Germinal center (tissue), 1 donor: ENCODE measurements at places on chromosomes 1 and 21.

DNA sequence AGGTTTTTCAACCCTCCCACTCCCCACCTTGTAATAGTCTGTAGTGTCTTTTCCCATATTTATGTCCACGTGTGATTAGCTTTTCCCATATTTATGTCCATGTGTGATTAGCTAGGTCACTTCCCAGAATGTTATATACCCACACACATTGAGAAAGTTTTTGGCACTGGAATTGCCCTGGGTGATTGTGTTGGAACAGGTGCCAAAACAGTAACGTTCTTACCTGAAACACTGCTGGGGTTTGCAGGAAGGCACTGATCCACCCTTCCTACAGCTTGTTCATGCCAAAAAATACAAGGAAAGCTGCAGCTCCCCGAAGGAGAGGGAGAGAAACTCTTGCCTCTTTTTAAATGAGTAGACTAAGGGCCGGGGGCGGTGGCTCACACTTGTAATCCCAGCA, 68.0 kb upstream of the CXADR start:
- DNase-seq, result no peak

- DNase-seq, result no peak
These were observed 1.2 kb upstream of the ZNF683 start for GRCh38 chr1:26373789-26374188.

DNA sequence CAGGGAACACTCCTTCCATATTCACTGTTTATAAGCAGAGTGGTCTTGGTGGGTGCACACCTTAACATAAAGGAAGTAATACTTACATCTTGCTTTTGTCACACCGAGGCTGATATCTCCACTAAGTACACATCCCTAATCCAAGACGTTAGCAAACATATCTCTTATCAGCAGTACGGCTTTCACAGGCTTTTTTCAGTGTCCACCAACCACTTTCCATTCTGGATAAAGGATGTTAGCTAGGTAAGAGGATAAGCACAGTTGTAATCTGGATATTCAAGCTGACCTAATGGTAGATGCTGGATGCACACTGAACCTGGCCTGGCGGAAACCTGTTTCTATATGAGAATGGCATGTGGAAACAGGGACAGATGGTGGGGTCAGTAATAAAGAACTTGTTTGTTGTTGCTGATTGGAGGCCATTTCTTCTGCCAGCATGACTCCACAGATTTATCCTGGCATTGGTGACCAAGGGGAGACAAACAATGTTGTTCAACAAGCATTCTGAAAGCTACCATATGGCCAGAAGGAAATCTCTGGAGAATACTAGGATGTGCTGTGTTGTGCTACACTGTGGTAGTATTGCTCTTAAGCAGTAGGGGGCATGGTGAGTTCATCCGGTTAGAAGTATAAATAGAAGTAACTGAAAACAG, 416.4 kb downstream of the PTBP2 start:
- peak; percentile 13 for DNase-seq

DNA sequence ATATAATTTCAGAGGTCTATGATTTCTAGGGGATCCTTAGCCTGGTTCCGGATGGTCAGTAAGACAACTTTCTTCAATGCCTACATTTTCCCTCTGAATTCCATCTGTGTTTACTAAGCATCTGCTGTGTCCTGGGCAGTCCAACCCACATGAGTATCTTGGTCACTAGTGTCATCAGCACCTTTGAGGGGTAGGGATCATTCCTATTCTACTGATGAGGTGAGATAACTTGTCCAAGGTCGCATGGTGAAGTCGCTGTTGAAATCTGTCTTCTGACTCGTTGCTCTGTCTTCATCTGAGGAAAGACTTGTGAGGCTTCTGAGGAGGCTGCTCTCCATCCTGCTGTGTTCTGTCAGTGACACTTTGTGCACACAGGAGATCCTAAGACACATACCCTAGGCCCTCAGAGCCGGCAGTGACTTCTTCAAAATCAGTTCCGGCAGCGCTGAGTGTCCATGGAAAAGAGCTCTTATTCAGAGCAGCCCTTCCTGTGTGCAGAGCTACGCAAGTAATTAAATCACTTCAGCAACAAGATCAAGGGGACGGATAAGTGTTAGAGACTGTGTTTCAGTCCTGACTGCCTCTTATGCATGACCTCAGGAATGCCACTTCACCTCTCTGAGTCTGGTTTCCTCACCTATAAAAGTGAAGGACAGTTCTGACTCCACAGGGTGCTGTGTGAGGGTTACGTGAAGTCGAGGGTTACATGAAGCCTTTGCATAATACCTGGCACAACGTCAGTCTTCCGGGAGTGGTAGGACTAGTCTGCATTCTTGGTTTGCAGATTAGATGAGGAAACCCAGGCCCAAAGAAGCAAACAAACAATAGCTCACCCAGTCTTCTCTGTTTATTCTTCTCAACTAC, 28.4 kb downstream of the AK2 start:
- no peak for DNase-seq

DNA sequence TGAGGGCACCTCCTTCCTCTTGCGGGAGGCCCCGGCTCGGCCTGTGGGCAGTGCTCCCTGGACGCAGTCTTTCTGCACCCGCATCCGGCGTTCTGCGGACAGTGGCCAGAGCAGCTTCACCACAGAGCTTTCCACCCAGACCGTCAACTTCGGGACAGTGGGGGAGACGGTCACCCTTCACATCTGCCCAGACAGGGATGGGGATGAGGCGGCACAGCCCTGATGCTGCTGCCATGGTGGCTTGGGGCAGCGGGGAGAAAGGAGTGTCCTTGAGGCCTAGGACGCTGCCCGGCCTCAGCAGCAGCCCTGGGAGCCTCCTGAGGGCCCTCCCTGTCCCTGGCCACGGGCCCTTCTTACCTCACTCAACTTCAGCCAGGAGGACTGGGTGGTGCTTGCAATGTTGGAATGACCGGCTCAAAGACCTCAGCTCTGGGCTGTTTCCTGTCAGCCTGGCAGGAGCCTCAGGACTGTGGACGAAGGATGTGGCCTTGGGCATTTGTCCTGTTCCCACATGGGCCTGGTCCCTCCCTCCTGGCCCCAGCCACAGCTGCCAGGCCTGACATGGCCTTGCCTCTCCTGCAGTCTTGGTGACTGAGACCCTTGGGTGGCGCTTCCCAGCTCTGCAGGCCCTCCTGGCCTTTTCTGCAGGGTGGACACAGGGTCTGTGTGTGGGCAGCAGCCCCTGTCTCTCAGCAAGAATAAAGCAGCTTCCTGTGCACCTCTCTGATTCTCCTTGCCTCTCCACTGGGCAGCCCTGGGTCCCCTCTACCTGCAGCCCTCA, 45.9 kb downstream of the TRIM11 start:
- DNase-seq, result no peak

DNA sequence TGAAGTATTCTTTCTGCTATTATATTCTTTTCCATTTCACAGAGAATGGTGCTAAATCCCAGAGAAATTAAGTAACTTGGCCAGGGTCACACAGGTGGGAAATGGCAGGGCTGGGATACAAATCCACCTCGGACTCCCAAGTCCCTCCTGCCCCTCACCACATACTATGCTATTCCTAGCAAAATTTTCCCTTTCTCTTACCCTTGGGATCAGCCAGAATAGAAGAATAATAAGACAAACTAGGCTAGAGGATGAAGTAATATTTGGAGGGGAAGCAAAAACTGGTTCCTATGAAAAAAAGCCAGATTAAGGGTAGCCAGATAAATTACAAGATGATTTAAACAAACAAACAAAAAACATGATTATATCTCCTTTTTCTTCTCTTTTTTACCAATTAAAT, 62.5 kb downstream of the TGFB2 start:
- no peak for DNase-seq

DNA sequence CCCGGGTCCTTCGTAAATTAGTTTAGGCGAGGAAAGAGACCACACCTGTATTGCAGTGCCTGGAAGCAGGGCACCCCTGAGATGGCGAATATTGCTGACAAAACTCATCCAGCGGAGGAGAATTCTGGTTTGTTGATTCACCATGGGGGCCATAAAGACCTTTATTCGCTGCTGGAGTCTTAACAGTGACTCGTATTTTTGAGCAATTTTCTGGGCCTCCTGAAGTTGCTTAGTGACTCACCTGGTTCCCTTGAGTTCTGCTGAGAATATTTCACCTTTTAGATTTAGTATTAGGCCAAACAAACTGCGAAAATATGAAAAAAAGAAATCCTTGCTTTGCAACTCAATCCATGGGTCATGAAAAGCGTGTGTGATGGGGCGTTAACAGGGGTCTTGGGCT, 20.6 kb upstream of the H6PD start:
- no peak for DNase-seq

GRCh38 chr1:230160957-230161771, 94.1 kb downstream of the GALNT2 start:
- DNase-seq, result no peak

DNA sequence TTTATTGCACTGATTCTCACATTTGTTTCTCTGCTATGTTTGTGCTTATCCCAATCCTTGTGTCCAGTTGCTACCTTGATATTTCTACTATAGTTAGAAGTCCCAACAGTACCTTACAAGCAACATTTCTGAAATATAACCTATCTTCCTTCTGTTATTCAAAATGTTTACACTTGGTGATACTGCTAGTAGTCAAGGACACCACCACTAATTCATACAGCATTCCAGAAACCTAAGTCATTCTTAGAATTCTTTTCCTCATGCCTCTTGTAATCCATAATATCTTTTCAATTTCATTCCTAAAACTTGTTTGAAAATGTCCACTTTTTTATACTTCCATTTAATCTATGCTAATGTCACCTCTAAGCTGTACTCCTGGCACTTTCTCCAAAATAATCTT, 2132.1 kb downstream of the NCAM2 start:
- no peak for DNase-seq

- no peak for DNase-seq
These were observed 33.6 kb upstream of the GNPAT start for GRCh38 chr1:231207437-231207836.

DNA sequence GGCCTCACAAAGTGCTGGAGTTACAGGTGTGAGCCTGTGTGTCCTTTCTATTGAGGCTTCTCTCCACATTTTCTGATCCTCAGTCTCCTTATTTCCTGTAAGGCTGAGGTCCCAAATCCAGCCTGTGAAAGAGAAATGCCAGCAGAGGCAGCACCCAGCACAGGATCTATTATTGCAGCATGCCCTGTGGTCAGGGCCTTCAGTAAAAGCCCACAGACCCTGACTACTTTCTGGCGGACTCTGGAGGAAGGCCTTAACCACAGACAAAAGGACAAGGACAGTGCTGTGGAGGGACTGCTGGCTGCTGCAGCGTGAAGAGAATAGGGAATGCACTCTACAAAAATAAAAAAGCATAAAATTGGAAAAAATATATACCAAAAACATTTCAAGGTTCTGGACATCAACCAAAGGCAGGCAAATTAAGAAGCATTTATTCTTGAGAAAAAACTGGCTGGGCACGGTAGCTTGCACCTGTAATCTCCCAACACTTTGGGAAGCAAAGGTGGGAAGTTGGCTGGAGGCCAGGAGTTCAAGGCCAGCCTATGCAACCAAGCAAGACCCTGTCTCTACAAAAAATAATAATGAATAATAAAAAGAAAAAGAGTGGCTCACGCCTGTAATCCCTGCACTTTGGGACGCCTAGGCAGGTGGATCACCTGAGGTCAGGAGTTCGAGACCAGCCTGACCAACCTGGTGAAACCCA, 9.4 kb upstream of the PGD start:
- no peak for DNase-seq

DNA sequence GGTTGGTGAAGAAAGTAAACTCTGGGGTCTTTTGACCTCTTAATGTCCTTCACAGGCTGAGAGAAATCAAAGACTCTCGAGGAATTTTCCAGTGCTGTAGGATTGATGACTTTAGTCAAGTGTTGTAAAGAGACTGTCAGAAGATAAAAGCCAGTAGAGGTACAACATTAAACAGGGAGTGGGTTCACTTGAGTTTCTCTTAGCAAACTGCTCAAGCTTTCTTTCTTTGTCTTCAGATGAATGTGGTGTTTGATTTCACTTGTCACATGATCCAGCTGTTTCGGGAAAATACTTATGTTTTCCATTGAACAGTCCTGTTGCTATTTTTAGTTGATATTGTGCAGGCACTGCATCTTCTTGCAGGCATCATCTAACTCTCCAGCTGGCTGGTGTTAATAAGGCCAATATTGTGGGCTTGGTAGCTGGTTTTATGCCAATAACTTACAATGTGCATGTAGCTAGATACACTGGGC, 45.6 kb downstream of the XCL2 start:
- DNase-seq, result no peak

DNA sequence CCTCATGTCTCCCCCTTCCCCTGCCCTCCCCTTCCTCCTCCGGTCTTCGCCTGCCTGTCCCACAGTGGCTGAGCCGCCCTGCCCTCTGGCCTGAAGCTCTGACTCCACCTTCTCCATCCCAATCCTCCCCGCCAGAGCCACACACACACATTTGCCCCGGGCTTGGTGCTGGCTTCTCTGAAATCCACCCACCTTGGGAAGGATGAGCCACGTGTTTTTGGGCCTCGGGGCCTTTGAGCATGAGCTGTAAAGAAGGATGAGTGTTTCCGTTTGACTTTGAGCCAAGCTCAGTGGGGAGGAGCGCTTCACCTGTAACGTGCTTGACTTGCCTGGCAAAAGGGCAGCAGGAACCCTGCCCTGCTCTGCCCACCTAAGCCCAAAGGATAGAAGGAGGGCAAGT, 295.1 kb downstream of the SIPA1L2 start:
- DNase-seq, result no peak

DNA sequence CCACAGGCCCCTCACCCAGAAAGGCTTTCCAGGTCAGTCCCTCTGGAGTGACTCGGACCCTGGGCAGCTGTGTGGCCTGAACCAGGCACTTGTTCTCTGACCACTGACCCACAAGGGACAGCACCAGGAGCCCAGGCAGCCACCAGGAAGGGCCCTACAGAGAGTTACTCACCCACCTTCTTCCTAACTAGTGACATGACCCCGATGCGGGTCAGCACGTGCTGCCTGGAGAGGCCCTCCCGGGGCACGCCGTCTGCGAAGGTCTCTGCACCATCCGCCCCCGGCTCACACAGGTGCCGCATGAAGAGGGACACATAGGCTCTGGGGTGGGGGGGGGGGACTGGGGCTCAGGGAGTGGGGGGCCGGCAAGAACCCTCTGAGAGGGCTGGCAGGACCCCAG, 55.8 kb downstream of the CHD5 start:
- no peak for DNase-seq

DNA sequence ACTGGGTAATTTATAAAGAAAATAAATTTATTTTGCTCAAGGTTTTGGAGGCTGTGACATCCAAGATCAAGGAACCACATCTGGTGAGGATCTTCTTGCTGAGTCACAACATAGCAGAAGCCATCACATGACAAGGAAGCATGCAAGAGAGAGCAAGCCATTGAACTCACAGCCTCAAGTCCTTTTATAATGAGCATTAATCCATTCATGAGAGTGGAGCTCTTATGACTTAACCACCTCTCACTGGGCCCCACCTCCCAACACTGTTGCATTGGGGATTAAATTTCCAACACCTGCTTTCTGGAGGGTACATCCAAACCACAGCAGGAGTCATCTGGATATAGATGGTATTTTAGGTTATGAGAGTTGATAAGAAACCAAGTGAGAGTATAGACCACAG, 20.6 kb upstream of the EGLN1 start:
- no peak for DNase-seq

DNA sequence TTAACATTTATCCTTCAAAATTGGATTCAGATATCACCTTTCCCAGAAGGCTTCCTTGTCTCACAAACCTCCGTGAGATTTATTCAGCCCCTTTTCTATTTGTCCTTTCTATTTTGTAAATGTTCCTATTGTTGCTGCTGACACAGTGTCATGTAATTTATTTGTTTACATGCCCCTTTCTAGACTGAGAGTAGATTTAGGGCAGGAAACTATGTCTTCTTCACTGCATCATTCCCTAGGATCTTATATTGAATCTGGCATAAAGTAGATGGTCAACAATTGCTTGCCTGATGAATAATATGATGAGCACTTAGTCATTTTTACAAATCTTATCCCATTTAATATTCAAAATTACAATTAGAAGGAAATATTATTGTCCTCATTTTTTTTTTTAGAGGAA, 8.1 kb upstream of the CNN3 start:
- DNase-seq, result no peak
